ENCODE measurements at places on chromosomes 16 and 17.

GRCh38 chr17:83173914-83174361, 94.5 kb downstream of the METRNL start:
- no peak for DNase-seq

DNA sequence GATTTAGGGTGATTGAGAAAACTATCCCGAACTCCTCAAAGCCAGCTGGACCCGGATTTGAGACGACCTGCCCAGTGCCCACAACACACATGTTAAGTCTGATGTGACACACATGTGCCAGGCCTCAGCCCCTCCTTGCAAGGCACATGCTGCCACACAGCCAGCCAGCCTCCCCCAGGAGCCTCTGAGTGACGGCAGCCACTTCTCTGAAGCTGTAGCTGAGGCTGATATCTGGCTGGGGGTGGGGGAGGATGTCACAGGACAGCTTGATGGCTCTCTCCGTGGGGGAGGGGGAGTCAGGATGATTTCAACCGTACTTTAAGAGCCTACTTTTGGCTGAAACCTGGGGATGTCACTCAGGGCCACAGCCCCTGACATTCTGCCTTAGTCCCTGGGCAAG, 40.9 kb downstream of the SRCIN1 start:
- DNase-seq: no peak

GRCh38 chr16:85103114-85104079, 8.9 kb downstream of the CIBAR2 start:
- DNase-seq: no peak

GRCh38 chr16:66695471-66695934, 1.0 kb downstream of the CMTM4 start:
- DNase-seq: no peak

DNA sequence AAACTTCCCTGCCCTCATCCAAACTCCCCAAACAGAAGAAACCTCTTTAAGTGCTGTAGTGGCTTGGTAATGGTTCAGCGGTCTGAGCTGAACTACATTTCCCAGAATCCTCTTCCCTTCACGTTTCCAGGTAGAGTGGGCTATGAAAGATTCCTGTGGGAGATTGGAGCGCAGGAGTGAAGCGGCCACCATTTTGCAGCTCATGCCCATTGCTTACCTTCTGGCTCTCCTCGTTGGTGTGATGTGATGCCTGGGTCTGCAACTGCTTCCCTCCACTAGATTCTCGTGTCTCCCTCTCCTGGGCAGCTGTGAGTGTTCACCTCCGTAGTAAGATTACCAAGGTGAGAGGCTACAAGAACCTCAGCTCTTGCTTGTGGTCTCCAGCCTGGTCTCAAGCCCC, 82.1 kb downstream of the GPR139 start:
- DNase-seq: no peak

- DNase-seq: no peak
Observed at GRCh38 chr17:40556884-40557414, 8.3 kb downstream of the CCR7 start.

DNA sequence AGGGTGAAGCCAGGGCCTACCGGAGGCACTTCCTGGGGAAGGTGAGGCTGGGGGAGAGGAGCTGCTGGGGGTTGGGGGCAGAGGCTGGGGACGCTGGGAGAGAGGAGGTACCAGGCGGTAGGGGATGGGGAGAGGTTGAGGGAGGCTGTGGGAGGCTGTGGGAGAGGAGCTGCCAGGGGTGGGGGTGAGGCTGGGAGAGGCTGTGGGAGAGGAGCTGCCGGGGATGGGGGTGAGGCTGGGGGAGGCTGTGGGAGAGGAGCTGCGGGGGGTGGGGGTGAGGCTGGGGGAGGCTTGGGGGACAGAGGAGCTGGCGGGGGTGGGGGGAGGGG, 99.4 kb downstream of the OR1D5 start:
- no peak for DNase-seq

DNA sequence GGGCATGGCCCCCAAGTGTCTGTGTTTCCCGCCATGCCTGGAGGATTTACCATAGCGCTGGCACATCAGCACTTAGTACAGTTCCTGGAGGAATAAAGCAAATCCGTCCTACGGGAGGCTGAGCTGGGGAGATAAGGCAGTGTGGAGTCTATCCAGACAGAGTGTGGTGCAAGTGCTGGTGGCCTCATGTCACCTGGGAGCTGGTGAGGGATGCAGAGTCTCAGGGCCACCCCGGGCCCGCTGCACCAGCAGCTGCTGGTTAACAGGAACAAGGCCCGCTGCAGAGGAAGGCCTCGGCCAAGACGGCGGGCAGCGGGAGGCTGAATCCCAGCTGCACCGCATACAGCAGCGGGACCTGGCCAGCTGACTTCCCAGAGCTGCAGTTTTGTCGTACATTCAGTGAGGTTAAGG, 57.3 kb upstream of the CDC42EP4 start:
- no peak for DNase-seq

DNA sequence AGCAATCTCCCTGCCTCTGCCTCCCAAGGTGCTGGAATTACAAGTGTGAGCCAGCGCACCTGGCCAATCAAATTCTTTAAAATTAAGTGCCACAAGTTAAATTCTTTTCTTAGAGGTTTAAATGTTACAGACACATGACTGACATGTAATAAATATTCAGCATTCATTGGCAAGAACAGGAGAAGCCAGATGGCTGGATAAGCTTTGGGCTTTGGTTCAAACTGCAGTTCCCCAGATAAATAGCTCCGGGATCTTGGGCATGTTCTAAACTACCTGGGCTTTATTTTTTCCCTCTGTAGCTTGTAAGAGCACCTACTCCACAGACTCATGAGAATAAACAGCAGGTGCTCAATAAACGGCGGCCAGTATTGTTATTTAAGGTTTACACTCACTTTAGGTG, 34.1 kb downstream of the ABAT start:
- no peak for DNase-seq

- no peak for DNase-seq
Observed at GRCh38 chr17:57877803-57878377, 28.0 kb upstream of the MRPS23 start.

DNA sequence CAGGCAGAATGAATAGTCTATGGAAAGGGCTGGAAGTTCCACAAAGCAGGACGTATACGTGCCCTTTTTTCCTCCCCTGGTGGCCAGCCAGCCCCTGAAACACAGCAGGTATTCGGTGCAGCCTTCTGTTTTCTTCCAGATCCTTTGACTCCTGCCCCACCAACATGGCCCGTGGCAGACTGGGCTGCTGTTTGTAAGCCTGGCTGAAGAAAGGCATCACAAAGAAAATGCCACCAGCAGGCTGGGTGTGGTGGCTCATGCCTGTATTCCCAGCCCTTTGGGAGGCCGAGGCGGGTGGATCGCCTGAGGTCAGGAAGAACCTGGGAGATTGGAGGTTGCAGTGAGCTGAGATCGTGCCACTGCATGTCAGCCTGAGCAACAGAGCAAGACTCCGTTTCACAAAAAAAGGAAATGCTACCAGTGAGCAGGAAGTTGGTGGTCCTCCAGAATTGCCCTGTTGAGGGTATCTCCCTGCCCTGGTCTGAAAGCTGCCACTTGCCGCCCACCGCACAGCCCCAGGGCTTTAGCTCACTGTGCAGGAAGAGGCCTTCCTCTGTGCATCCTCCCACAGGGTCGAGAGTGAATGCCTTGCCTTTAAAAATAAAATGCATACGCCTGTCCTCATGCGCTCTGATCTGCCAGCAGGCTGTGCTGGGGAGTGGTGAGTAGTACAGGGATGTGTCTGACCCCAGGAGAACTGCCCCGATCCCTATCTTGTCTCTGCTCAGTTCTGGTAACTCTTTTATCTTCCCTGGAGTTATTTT, 587.7 kb downstream of the MAF start:
- DNase-seq: no peak

- no peak for DNase-seq
Observed at GRCh38 chr16:48335961-48336360, 49.3 kb downstream of the SIAH1 start.

GRCh38 chr16:15682105-15682570, 32.1 kb downstream of the NDE1 start:
- DNase-seq: no peak

- no peak for DNase-seq
Observed at GRCh38 chr17:42682722-42683403, 532 bp downstream of the CNTNAP1 start.

- DNase-seq: no peak
Observed at GRCh38 chr17:80876950-80877728, 114.5 kb upstream of the CHMP6 start.

- no peak for DNase-seq
Observed at GRCh38 chr16:53629151-53629550, 74.5 kb downstream of the RPGRIP1L start.

- DNase-seq: no peak
Observed at GRCh38 chr17:3626831-3627768, 8.9 kb downstream of the SHPK start.

GRCh38 chr16:8679151-8679550, 4.7 kb downstream of the ABAT start:
- no peak for DNase-seq

- no peak for DNase-seq
Observed at GRCh38 chr16:23317266-23317661, 15.2 kb downstream of the SCNN1B start.

DNA sequence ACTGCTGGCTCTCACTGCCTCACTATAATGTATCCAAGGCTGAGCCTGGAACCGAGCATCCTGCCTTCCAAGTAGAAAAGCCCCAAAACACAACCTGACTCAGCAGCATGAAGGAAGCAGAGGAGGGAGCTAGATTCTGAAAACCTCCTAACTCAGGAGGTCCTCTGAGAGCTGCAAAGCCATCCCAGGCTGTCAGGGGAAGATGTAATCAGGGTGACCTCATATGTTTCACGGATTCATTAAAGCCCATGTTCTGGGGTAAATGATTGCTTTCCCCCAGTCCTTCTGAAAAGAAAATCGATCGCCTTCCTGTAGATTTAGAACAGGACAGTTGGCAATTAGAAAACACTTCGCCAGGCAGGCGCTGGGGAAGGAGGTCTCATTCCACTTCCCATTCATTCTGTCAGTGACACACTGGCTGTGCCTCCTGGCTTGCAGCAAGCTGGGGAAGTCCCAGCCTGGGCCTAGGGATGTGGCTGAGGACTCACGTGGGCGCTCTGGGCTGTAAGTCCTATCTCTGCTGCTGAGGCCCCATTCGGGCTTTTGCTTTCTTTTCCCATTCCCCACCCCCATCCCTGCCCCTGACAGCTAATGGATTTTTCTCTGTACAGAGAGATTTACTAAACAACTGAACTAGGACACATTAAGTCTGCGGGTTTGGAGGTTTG, 75.7 kb upstream of the TMEM132E start:
- no peak for DNase-seq

DNA sequence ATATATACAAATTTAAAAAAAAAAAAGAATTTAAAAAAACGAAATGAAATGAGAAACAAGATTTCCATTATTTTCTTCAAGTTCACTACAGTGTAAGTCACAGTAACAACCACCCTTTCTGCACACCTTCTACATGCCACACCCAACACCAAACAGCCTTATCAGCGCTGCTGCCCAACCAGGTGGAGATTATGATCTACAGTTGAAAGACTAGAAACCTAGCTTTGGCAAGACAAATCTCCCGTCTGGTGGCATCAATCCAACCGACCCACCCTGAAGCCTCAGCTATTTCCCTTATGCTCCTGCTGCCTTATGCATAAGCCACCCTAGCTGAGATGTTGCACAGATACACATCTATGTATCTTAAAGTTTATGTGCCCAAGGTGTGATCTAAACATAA, 60.8 kb downstream of the PARN start:
- DNase-seq: no peak

GRCh38 chr16:85580684-85581083, 32.4 kb upstream of the GSE1 start:
- no peak for DNase-seq

- DNase-seq: no peak
Observed at GRCh38 chr17:10768750-10769251, 35.1 kb downstream of the TMEM238L start.

DNA sequence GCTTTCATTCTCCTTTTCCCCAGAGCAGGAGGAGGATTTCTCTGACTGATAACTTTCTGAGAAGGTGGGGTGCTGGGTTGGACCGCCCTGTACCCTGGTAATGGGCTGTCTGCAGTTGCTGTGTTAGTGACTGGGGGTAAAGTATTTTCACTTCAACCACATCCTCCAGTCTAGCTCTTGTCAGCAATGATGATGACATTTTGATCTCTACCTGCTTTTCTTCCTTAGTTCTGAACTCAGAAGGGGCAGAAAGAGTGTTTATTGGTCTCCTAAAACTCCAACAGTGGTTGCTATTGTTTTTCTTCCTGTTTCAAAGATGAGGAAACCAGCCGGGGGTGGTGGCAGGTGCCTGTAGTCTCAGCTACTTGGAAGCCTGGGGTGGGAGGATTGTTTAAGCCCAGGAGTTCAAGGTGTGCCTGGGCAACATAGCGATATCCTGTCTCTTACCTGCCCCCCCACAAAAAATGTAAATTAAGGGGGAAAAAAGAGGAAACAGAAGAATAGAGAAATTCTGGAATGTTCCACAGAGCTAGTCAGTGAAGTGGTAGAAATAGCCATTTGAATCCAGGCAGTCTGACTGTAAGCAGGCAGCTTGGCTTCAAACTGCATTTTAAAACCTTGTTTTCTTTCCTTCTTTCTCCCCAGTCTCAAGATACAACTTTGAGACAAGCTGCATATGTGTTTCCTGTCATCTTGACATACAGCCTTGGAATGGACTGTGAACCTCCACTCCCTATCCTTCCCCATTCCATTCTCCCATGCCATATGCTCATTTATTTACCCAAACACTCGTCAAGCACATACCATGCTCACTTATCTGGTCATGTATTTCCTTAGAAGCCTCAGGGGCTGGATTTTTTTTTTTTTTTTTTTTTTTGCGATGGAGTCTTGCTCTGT, 3.3 kb upstream of the N4BP1 start:
- DNase-seq: no peak

GRCh38 chr16:11686713-11687380, 18.6 kb downstream of the SNN start:
- DNase-seq: no peak

DNA sequence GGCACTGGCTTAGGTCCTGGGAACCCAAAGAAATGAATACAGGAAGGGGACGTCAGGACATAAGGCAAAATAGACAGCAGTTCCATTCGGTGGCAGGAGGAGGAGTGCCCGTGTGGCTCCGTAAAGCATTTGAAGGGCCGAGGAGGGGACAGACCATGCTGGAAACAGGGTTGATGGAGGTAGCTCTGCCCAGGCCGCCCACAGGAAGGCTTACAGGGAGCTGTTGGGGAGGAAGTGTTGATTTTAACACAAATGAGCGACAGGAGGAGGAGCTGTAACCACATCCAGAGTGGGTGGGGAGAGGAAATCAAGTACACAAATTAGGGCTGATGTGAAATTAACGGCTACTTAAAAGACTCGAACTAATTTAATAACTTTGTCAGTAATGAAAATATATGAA, 54.6 kb downstream of the RBFOX3 start:
- no peak for DNase-seq

- DNase-seq: no peak
Observed at GRCh38 chr17:81184555-81184954, 18.5 kb upstream of the AATK start.

- DNase-seq: no peak
Observed at GRCh38 chr17:50565402-50566350, 5.2 kb downstream of the CACNA1G start.

- DNase-seq: no peak
Observed at GRCh38 chr16:24717411-24717810, 12.0 kb upstream of the TNRC6A start.

Measured in left renal pelvis (tissue), 4 donors.